ENCODE measurements at places on chromosomes 11 and 22.

DNA sequence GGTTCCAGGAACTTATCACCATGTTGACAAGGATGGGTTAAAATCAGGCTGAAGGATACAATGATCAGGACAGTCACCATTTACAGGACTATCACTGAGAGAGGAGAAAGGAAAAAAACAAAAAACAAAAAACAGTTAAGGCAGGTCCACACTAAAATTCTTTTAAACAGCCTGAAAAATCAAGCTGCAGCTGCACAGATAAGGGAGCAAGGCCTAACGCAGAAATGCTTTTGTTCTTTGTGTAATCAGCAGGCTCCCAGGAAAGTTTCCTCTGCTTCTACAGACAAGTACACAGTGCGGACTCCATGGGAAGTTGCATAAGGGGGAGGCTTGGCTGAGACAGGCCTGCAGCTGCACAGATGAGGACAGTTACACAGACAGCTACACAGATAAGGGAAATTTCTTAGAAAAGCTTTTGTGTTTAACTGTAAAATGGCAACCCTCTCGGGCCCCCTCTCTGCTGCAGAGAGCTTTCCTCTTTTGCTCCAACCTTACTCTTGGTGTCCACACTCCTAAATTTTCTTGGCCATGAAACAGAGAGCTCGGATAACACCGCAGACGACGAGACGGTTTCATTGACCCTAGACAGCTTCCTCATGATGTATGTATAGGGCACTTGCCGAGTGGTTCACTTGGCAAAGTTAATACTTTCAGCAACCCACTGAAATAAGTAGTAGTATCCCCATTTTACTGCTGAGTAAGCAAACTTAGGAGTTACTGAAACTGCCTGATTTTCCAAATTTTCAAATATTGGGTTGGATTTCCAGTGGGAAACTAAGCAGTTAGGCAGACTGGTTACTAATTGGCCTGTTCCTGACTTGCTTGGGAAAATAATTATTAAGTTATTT, 45.5 kb downstream of the PIWIL3 start:
- DNase-seq: no peak

- peak; percentile 91 for DNase-seq
Observed at GRCh38 chr11:114162719-114163123, 103.2 kb downstream of the ZBTB16 start.

- no peak for DNase-seq
Observed at GRCh38 chr11:93005239-93005638, 35.8 kb downstream of the MTNR1B start.

DNA sequence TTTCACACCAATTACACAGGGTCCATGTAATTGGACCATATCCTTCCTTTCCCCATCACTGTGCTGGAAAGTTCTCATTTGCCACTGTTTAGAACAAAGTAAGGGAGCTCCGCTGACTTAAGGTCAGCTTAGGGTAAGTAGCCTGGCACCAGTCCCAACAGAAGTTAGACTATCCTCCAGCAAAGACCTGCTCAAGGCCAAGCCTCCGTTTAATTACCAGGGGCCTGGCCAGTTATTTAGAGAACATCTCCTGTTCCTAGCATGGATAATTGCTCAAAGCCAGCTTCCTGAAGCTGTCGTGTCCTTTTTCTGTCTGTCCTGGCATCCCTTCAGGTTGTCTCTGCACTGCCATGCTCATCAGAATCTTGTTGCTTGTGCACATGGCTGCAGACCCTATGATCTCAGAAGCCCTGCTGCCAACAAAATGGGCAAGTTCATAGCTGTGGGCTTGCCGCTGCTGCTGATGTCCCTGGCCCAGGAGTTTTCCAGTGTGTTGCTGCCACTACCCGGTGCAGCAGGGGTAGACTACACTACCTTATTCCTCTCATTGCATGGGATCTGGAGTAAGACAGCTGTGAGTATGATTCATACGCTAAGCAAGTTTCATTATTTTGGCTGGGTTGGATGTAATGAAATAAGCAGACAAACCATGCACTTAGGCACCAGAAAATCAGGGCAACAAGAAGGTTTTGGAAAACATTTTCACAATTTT, 8.1 kb downstream of the OR8A1 start:
- no peak for DNase-seq

- DNase-seq: no peak
Observed at GRCh38 chr22:49393526-49393925, 434.1 kb downstream of the BRD1 start.

GRCh38 chr22:46293577-46294260, 3.0 kb upstream of the GTSE1 start:
- DNase-seq: no peak

GRCh38 chr11:104668797-104669463, 229.3 kb downstream of the CASP12 start:
- peak; percentile 67 for DNase-seq

DNA sequence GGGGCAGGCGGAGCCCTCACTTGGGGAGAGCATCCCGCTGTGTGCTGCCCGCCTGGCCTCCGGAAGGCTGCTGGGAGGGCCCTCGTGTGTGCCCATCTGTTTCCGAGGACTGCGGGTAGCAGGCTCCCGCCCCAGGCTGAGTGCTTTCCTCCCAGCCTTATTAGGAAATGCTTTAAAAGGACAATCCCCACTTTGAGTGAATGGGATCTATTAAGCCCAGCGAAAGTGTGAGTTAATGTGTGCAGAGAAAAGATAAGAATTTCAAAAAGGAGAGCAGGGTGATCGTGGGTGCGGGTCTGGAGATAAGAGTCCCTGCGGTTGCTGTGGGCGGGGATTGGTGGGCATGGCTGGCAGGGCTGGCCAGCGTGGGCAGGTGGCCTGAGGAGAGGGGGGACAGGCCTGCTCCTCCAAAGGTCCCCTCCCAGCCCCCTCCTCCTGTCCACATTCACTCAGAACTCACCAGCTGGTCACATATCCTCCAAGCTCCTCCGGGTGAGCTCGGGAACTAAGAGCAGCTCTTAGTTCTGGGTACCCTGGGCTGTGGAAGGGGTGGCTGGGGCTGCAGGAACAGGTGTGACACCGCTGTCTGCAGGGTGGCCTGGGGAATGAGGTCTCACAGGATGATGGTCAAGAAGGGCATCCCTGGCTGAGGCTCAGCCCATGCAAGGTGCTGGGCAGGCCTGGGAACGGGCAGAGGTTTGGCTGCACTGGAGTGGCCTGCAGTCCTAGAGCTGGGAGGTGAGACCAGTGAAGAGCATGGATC, 1260.3 kb downstream of the BRD1 start:
- no peak for DNase-seq

- DNase-seq: no peak
Observed at GRCh38 chr11:38543311-38543710, 1945.3 kb upstream of the RAG2 start.

GRCh38 chr11:120336641-120337354, 585 bp downstream of the ARHGEF12 start:
- DNase-seq: peak; percentile 41

GRCh38 chr11:65891219-65892136, 1.0 kb downstream of the CCDC85B start:
- DNase-seq: peak; percentile 63

- DNase-seq: peak; percentile 4
Observed at GRCh38 chr11:18836417-18836816, 44.8 kb upstream of the PTPN5 start.

DNA sequence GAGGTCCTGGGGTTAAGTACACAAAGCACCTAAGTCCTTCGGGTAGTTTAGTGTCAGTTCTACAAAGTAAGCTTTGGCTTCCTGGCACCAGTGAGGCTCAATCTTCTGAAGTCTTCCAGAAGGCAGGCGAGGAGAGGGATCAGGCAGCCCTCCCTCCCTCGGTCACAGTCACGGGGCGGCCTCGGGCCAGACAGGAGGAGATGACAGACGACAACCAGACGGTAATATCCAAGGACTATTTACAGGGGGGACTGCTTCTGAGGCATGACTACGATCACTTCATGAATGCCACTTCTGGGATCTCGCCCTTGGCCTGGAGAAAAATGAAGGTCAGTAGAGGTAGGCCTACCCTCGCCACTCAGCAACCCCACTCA, 383 bp upstream of the TMEM223 start:
- no peak for DNase-seq

DNA sequence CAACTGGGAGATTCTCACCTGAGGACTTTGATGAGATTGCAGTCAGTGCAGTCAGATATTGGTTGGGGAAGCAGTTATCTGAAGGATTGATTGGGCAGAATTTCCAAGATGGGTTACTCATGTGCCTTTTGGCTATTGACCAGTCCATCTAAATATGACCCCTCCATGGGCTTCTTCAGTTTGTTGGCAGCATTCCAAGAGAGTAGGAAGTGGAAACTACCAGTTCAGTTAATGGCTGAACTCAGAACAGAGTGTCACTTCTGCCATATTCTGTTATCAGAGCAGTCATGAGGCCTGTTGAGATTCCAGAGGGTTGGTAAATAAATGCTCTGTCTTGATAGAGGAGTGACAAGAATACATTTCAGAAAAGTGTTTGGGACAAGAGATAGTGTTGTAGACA, 71.0 kb downstream of the CYP2R1 start:
- DNase-seq: no peak

GRCh38 chr11:72676861-72677341, 2.7 kb upstream of the PDE2A start:
- peak; percentile 64 for DNase-seq

GRCh38 chr11:108558222-108558621, 35.3 kb downstream of the EXPH5 start:
- DNase-seq: no peak

- no peak for DNase-seq
Observed at GRCh38 chr11:8102965-8103364, 22.0 kb downstream of the TUB start.

GRCh38 chr11:99376463-99376862, 355.7 kb downstream of the CNTN5 start:
- no peak for DNase-seq

- no peak for DNase-seq
Observed at GRCh38 chr11:130146796-130147195, 12.8 kb upstream of the ST14 start.

DNA sequence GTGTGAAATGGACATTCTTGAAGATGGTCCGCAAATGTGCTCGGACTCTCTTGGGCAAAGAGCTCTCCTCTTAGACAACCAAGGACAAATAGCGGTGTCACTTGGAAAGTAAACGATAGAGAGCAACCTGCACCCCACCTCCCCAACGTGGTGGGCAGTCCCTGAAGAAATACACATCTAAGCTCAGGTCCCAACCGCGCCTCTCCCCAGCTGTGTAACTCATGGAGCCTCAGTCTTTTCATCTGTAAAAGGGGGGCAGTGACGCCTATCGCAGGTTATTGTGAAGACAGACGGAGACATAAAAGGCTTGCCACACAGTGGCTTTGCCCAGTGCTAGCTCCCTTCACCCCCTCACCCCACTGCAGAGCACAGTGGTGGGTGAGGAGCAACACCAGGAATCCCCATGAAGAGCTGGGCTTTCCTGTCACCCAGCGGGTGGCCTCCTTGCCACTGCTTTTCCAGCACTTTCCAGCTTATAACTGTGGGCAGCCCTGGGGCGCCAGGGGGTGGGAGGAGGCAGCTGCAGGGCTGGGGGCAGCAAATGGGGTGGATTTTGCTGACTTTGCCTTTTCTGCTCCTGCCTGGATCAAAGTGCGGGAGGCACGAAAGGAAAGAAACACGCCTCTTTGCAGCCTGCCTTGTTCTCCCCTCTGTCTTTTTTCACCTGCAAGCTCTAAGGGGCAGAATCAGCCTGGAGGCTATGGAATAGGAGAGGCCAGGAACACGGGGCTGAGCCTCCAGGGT, 73.7 kb upstream of the TSPAN18 start:
- DNase-seq: no peak

- no peak for DNase-seq
Observed at GRCh38 chr11:34002420-34002819, 49.1 kb upstream of the CAPRIN1 start.

DNA sequence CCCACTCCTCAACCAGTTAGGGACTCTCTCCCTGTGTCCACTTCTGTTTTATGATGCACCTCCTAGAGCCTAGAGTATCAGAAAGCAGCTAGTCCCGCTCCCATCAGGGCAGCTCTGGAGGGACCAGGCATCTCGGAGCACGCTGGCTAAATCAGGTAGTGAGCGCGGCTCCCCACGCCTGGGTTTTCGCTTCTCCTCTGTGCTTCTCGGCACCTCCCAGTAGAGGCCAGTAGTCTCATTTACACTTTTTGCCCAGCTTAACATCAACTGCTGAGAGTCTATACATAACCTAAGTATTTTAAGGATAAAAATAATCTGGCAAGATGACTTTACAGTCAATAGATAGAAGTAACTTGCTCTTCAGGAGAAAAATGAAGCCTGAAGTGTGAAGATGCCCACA, 473.8 kb downstream of the OPCML start:
- no peak for DNase-seq

DNA sequence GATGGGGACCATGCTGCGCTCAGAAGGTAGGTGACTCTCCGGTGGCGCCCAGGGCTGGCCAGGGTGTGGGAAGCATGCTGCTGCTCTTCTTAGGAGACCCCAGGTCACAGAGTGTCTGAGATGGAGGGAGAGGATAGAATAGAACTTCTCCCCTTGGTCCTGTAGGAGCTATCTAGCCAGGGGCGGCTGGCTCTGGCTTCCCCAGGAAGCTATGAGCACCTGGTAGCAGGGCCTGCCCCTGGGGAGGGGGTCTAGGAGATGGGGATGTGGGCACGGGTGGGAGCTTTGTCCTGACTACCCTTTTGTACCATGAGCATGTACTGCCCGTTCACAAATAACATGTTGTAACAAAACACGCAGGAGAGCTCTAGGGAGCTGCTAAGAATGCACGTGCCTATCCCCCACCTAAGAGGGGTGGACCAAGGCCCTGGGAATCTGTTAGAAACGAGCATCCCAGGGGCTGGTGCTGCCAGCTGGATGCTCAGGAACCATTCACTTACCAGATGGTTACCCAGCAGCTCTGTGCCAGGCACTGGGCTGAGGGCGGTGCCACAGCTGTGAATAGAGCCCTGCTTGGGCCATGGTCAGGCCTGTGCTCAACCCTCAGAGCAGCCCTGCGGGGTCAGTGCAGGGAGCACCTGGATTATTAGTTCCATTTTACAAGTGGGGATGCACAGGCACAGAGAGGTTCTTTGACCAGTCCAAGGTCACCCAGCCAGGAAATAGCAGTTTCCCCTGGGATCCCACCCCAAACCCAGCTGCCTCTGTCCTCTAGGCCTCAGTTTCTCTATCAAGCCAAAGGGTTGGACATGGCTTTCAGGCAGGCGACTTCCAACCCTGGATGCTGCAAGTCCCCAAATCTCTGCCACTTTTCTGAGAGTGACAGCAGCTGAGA, 2.2 kb downstream of the SLC39A13 start:
- DNase-seq: no peak

- DNase-seq: no peak
Observed at GRCh38 chr11:31860391-31860790, 49.3 kb upstream of the PAX6 start.

- DNase-seq: no peak
Observed at GRCh38 chr22:18005201-18005926, 19.0 kb downstream of the MICAL3 start.

DNA sequence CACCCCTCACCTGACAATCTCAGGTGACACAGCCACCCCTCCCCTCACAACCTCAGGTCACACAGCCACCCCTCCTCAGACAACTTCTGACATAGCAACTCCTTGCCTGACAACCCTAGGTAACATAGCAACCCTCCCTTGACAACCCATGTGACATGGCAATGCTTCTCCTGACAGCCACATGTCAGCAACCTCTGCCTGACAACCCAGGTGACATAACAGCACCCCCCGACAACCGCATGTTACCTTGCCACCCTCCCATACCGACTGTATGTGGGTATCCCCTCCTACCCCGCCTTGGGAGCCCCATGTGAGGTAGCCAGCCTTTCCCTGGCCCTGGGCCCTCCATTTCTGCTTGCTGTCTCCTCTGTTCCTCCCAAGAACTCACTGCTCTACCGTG, 77.7 kb upstream of the B3GAT1 start:
- no peak for DNase-seq

Measured in ACHN (cell line).